Mammary epithelial cell (primary cell): ENCODE measurements at places on chromosomes 2 and 18.

DNA sequence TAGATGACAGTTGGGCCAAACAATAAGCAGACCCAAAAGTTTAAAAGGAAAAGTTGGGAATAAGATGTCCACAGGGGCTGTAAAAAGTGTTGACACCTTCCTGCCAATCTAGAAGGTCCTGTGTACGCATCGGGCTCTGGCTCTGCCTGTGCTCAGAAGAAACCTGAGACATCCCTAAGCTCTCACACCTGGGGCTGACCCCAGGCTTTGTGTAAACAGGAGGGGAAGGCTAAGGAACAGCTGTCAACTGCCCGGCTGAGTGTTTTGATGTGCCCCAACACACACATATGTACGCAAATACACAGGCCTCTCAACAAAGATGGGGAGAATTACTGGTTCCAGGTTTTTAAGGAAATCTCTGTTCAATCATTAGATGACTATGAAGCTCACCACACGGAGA, 59.5 kb downstream of the TMEM131 start:
- DNase-seq, result no peak

DNA sequence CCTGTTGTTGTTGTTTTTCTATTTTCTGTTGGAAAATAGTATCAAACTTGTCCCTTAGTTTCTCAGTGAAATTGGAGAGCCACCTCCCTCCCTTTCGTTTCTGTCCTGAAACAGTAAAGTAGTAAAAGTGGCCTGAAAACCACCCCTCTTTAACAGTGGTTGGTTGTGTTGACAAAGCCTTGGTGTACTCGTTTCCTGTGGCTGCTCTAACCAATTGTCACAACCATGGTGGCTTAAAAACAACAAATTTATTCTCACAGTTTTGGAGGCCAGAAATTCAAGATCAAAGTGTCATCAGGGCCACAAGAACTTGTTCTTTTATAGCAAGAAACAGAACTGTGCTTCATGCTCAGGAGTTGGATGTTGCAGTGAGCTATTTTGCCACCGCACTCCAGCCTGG, 4.0 kb upstream of the DYSF start:
- DNase-seq, result no peak

DNA sequence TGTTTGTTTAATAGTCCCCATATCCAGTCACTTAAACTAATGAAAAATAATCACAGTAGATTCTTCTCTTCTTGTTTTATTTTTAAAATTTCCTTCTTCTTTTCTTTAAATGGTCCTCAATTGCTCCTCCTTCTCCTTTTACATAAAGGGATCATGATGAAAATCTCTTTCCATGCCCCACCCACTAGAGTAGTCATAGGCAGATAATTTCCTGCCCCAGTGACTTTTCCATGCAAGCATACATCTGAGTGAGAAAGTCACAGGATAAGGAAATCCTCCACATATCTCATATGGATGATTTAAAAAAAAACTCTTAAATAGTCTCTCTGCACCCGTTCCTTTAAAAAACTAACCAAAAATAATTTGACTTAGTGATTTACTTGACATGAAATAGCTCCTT, 552.3 kb upstream of the SETBP1 start:
- DNase-seq, result peak; percentile 40

GRCh38 chr2:143142598-143142997, 13.4 kb downstream of the ARHGAP15 start:
- DNase-seq, result no peak

GRCh38 chr2:28668106-28668814, 83.4 kb upstream of the PPP1CB start:
- DNase-seq, result peak; percentile 67

GRCh38 chr2:134240061-134240460, 13.8 kb upstream of the MGAT5 start:
- no peak for DNase-seq

GRCh38 chr2:207640160-207640559, 15.0 kb upstream of the METTL21A start:
- DNase-seq, result no peak

- no peak for DNase-seq
These were observed 264.7 kb downstream of the TCF4 start for GRCh38 chr18:55323051-55323994.

GRCh38 chr2:18599509-18600254, 10.3 kb upstream of the NT5C1B start:
- DNase-seq, result no peak

GRCh38 chr18:30088238-30089015, 954.1 kb downstream of the DSC3 start:
- DNase-seq, result no peak

DNA sequence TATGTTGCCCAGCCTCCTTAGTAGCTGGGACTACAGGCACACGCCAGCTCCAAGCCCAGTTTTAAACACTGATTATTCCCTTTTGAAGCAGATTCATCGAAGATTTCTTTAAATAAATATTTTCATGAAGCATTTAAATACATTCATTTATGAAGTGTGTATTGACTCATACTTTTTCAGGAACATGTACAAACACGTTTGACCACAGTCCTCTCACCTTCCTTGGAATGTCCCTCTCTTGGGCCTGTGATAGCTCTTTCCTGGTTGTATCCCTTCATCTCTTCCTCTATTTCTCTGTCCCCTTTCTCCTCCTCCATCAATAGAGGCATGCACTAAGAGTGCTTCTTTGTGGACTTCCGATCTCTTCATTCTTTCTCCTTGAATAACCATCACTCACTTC, 2.5 kb downstream of the PSTPIP2 start:
- DNase-seq, result peak; percentile 90

- DNase-seq, result no peak
These were observed at the start of gene ESPNL for GRCh38 chr2:238100049-238100820. Gene ESPNL (plus strand): TSS chr2:238100340. CDS start chr2:238100420, 80 bp downstream.

DNA sequence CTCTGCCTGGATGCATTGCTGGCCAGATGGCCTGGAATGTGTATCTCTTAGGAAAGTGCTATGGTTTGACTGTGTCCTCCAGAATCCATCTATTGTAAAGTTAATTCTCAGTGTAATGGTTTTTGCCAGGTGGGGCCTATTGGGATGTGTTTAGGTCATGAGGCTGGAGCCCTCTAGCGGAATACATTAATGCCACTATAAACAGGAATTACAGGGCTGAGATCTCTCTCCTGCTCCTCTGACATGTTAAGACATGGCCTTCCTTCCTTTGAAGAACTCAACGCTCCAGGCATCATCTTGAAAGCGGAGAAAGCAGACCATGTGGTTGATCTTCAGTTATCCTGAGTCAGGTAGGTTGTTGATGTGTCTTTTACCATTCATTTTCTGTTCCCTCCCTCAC, 276.4 kb downstream of the RPIA start:
- peak; percentile 85 for DNase-seq

GRCh38 chr2:30732876-30733275, 74.4 kb downstream of the CAPN13 start:
- no peak for DNase-seq

DNA sequence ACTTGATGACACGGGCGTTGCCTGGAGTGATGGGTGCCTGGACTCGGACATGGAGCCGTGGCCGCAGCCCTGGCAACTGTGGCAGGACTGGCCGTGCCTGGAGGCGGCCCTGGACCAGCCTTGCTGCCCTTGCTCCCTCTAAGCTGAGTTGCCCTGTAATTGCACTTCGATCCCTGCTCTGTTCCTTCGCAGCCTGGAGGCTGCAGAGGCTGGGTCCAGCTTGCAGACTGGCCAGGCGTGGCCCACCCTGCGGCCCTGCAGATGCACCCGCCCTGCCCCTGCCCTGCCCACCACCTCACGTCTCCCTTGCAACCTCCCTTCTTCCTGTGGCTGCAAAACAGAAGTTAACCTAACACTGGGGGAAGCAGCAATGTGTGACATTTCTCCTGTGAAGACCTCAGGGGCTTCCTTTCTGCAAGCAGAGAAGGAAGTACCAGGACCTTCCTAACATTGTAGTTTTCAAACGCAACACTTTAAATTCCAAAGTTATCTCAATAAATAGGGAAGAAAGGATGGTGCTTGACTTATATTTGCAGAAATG, 174.6 kb upstream of the TPO start:
- no peak for DNase-seq

GRCh38 chr18:1013951-1014350, 109.3 kb downstream of the ADCYAP1 start:
- no peak for DNase-seq

- DNase-seq, result no peak
These were observed 288.2 kb upstream of the ST6GAL2 start for GRCh38 chr2:107174171-107174570.

GRCh38 chr2:231666171-231667095, 41.9 kb upstream of the PTMA start:
- no peak for DNase-seq

GRCh38 chr2:231714639-231715498, 6.5 kb downstream of the PTMA start:
- DNase-seq, result peak; percentile 26

GRCh38 chr2:7730990-7731389, 813.8 kb downstream of the RNF144A start:
- no peak for DNase-seq

DNA sequence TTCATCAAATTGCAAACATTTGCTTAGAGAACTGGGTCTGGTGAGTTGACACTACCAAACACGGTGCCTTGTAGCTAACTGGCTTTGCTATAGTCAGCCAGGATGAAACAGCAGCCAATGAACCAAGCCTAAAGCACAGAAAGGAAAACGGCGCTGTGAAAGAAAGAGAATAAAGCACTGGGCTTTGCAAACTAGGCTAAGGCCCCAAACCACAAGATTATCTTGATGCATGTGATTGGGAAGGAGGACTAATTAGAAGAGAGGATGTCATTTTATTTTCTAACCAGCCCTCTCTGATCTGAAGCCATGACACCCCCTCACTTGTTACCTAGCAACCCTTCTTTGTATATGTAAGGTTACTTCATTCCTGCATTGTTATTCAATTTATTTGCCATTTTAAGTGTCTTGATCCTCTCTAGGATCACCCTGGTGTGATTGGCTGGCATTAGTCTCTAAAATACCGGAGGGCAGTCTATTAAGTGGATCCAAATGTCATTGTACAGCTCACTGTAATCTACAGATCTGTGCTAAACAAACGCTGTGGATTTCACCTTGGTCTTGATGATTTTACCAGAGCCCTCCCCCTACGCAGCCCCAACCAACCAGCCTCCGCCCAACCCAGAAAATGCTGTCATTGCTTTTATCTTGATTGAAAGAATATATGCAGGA, 395.4 kb upstream of the ACVR2A start:
- no peak for DNase-seq

DNA sequence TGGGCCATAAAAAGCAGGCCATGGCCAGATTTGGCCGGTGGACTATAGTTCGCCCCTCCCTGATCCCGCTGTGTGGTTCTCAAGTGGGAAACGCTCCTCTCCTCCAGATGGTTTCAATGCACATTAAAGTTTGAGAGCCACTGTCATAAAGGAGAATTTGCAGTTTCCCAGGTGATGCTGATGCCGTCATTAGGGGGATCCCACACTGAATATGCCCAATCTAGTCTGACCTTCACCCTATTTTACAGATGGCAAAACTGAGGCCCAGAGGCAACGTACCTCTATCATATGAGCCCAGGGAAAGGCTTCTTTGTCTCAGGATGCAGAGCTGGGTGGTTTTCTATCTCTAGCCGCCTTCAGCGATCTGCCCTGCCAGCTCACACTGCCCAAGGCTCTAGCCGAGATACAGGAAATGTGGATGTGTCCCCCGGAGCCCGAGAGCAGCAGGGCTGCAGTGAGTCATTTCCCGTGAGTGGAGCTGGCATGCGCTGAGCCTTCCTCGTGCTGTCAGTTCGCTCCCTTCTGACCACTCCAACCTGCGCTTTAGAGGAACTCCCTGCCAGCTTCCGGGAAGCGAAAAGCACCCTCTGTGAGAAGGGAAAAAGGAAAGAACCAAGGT, 116.2 kb downstream of the SMAD7 start:
- peak; percentile 94 for DNase-seq

- DNase-seq, result no peak
These were observed 143.1 kb upstream of the AQP4 start for GRCh38 chr18:27008575-27008974.

- no peak for DNase-seq
These were observed 8.4 kb downstream of the ACSL3 start for GRCh38 chr2:222869252-222869560.

- peak; percentile 48 for DNase-seq
These were observed 43.1 kb upstream of the GALNT3 start for GRCh38 chr2:165837122-165837521.

DNA sequence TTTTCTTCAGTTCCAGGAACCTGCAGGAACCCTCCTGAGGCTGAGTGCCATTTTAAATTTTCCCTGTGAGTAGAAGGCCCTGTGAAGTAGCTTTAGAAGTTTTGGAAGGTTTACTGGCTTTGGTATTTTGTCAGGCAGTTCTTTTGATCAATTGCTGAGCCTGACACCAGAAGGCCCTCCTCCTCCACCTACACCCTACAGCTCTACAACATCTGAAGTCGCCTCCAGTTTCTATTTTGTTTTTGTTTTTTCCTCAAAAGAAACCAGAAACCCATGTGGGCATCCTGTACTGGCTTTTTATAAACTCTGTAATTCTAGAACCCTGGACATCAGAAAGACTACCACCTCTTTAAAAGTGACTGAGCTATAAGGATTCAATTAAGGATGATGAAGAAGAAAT, 153.7 kb downstream of the NRXN1 start:
- no peak for DNase-seq

GRCh38 chr2:229237270-229237669, 33.8 kb downstream of the PID1 start:
- no peak for DNase-seq

DNA sequence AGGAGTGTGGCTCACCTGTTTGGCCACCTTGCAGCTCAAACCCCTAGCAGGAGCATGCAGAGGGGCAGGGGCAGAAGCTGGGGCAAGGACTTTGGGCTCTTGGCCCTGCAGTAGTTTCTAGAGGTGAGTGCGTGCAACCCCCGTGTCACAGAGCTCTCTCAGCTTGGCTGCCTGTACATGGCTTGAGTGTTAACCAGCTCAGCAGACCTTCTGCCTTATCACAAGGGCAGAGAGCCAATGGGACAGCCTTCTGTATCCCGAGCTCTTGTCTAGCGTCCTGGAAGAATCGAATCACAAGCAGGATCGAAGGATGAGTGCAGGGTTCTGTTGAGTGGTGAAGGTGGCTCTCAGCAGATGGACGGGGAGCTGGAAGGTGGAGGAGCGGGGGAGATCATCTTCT, 120.3 kb upstream of the TMEM18 start:
- no peak for DNase-seq

DNA sequence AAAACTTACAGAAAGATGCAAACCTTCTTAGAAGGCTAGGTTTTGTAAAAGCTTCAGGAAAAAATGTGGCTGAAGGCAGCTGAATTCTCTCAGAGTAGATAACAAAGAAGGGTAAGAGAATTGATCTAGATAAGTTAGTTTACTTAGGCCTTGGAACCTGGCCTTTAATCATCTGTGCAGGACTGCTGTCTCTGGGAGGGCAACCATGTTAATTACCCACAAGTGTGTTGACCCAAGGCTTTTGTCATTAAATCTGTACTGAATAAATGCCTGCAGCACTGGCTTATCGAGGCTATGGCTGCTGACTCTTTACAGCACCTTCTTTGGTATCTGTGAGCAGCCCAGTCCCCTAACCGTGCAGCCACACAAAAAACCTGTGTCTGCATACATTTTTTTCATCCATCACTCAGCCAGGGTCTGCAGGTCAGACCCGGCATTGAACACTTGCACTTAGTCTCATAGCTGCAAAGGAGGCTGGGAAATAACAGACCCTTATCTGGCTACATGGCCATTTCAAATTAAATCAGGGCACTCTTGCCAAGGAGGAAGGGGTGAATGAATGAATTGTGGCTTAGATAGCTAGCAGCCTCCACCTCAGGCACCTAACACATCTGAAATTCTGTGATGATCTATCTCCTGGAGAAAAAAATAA, 120.2 kb upstream of the MSH2 start:
- no peak for DNase-seq

GRCh38 chr2:181949047-181949446, 36.6 kb upstream of the PPP1R1C start:
- peak; percentile 49 for DNase-seq
